ENCODE measurements at places on chromosomes 5 and 9. TPM values are rescaled to one million over a fixed set of nuclear protein-coding genes. Genes with fewer than 3 reads are reported as not detected.

Gene ZDHHC11B
- 14.9 TPM for total RNA-seq

Gene NTNG2
- total RNA-seq: 3.4 TPM

- no peak for DNase-seq
These were observed 44.6 kb downstream of the MVB12B start for GRCh38 chr9:126371007-126371870.

DNA sequence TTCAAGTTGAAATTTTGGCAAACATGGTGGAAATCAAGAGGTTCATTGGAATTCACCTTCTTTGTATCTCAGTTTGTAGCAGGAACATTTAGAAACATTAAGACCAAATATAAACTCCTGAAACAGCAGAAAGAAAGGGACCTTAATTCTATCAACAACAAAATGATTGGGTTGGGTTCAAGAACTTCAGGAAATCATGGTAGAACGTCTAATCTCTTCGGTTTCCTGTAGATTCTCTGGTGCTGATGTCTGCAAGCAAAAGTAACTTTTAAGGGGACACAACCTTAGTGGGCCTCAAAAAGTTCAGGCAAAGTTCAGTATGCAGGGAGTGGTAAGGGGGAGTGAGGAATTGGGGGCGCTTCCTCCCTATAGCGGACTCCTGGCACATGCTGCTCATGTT is 3.4 kb downstream of the IL33 start:
- no peak for DNase-seq

GRCh38 chr5:72584466-72584865 is 77.3 kb upstream of the ZNF366 start:
- no peak for DNase-seq

GRCh38 chr9:35232867-35233544 is 71.2 kb downstream of the UNC13B start:
- DNase-seq: no peak

DNA sequence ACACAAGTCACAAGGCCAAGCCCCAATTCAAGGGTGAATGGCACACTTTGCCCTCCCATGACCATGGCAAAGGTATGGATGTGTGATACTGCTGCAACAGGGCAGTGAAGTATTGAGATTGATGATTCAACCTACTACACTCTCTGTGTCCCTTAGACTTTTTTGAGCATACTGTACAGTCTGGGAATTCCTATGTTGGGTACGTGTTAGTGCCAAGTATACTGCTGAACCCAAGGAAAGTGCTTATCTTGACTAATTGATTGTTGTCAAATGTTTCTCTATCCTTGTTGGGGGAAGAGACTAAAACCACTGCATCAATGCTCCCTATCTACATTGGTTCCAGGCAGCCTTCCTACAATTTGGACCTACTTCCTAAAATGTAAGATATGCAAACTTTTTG is 93.7 kb downstream of the NDFIP1 start:
- DNase-seq: no peak

GRCh38 chr5:75342836-75343235 is 5.8 kb downstream of the HMGCR start:
- DNase-seq: no peak

GRCh38 chr5:76714751-76715485 is 1.0 kb upstream of the F2R start:
- DNase-seq: no peak

- no peak for DNase-seq
These were observed 457.2 kb upstream of the TNC start for GRCh38 chr9:115575147-115575546.

GRCh38 chr9:93127395-93127911 is 6.6 kb downstream of the NINJ1 start:
- peak; percentile 81 for DNase-seq

- no peak for DNase-seq
These were observed 329.3 kb upstream of the ADCY2 start for GRCh38 chr5:7066471-7067235.

DNA sequence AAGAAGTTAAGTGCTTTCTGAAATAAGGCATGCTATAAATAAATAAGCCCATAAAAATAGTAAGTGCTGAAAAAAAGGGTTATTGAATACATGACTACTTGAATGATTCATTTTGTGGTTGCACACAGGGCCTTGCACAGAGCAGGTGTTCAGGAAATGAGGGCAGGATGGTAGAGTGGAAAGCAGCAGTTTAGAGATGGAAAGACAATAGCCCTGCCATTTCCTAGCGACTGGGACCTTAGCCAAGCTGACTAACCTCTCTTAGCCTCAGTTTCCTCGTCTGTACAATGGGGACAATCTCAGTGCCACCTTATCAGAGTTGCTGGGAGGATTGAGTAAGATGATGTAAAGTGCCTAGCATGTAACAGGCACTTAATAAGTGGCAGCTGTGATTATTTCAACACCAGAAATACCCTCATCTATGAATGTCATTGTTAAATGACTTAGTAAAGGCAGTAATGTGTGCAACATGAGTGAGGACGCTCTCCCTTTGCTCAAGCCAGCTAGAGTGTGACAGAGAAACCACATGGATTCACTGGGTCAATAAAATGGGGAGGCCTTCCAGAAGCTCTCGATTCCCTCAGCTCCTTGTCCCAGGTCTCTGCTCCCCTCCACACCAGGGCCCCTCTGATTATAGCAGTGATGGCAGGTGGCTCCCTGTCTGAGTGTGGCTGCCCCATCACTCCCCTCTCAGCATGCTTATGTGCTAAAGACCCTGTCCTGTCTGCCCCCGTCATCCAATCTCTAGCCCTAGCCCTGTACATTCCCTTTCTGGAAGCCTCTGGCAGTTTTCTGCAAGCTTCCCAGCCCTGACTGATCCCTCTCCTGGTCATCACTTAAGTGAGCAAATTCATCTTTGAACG is 16.0 kb upstream of the PHF19 start:
- DNase-seq: no peak

- no peak for DNase-seq
These were observed 13.7 kb upstream of the DAB2IP start for GRCh38 chr9:121637713-121638220.

GRCh38 chr5:159332800-159333544 is 2.7 kb upstream of the IL12B start:
- DNase-seq: no peak

DNA sequence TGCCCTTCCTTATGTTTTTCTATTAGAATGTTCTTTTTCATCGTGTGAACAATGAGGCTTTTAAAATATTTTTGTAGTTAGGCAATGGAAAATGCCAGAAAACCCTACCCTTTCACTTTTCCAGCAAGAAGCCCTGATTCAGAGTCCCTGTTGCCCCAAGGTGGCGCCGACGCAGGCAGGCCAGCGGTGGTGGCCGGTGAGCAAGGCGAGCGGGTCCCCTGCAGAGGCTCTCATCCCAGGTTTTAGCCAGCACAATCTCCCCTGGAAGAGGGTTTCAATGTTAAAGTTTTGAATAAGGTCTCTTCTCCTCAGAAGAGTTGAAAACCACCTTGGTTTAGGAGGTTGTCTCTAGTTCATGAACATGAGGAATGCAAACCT is 40.8 kb upstream of the CKMT2 start:
- DNase-seq: no peak

DNA sequence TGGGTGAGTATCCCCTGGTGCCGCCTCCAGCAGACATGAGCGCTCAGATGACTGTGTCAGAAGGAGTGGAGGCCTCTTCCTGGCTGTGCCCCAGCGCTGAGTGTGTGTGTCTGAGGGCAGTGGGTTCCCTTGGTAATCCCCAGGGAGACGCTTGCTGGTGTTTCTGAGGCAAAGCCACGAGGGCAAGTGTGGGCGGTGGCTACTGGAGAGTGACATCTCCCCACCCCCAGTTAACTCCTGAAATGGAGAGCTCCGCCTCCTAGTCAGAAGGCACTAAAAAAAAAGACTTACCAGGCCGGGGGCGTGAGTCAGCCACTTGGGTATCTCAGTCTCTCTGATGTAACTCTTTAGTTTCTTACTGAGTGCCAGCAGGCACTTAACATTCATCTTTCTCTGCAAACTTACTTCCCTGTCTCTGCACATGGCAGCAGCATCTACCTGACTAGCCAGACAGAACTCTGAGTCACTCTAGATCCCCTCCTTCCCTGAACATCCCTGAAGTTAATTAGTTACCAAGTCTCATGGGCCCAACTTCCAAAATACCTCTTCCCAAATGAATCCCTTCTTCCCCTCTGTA is 19.3 kb downstream of the ORM2 start:
- DNase-seq: peak; percentile 90

DNA sequence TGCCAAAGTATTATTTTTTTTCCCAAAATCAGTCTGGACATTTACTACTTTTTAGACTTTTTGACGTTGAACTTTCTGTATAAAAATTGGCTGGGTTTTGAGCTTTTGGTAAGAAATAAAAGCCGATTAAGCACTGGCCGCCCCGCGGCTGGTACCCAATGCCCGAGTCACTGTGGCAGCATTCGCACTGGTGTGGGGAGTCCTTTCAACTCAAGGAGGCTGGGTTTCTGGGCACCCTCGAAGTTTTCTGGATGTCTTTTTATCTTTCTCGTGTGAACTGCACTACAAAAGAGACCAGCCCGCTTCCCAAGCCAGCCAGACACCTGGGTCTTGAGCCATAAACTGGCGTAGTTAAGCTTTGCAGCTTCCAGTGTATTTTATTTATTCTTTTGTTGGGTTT is 72.0 kb upstream of the OTULINL start:
- no peak for DNase-seq

DNA sequence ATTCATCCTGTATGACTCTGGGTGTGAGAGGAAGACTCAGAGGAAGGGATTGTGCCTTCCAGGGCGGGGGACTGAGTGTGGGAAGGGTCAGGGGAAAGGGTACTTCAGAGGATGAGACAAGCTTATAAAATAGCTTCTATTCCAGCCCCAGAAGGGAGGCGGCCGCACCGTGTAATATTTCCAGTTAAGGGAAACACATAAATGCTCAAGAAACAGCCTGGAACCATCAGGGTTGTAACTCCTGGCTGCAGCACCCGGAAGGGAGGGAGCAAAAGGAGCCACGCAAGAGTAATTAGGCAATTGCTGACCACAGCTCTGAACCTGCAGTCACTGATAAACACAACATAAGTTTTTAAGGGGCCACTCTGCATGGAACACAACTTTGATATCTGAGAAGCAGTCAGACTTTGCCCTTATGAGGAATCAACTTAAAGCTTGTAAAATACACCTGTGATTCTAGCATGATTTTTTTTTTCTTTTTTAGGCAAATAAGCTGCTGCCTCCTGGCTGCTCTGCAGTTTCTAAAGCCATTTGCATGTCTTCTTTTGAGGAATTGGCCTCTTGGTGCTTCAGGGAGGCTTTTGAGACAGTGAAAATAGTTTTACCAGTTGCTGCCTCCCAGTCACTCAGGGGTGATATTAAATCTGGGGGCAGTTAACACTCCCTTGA is 382.7 kb downstream of the ENC1 start:
- DNase-seq: peak; percentile 94

- no peak for DNase-seq
These were observed 8.9 kb upstream of the SPIN1 start for GRCh38 chr9:88379352-88379751.

DNA sequence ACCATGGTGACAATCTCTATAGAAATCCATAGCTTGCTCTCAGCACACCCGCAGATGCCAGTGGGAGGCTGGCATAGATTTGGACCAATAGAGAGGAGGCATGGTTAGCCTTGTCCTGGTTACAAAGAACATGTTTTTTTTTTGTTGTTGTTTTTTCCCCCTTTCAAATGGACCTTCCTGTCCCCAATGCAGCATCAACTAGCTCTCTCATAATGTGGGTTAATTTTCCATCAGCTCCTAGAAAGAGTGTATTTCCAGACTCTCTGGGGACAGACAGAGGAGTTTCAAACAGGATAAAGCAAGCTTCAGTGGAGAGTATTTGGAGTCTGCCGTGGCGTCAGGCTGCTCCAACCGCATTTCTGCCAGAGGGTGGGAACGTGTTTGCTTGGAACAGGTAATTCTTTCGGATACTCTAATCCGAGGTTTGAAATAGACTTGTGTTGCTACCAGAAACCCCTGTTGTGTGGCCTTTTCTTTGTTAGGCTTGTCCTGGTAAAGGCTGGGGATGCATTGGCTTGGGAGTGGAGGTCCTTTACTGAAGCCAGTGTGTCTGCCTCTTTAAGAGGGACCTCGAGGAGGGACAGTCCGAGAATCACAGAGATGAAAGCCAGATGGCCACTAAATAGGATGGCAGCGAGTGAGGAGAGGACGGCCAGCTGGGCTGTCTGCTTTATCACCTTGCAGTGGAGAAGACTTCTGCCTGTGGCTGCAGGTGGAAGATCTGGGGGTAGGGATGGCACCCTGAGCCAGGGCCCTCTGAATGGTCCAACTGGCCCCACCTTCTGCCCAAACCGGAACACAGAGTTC is 130.5 kb upstream of the CPEB4 start:
- DNase-seq: peak; percentile 62

DNA sequence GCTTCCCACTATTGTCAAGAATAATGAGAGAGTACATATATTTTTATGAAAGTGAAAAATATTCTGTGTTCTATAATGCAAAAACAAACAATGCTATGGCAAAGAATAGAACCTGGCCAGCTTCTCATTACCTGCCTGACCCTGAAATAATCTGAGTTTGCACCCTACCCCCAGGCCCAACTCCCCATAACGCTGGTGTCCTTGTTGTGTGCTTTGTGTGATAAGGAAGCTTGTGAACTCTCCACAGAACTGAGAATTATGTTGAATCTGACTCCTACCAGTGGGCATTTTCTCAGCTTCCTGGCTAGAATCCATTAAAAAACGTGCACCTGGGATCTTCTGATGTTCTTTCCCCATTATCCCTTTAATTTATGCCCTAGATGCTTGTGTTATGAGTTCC is 178.0 kb upstream of the GNA14 start:
- no peak for DNase-seq

GRCh38 chr9:136614372-136614922 is 48.3 kb upstream of the EGFL7 start:
- DNase-seq: no peak

- peak; percentile 93 for DNase-seq
These were observed 3.4 kb downstream of the COL5A1 start for GRCh38 chr9:134644725-134645606.

- DNase-seq: no peak
These were observed 20.8 kb downstream of the RGS3 start for GRCh38 chr9:113484258-113484730.

Measured in posterior vena cava (tissue), 2 donors.